ELF-1 (cell line): ENCODE measurements at places on chromosomes 12 and 14.
A peak's percentile ranks its signal among the peaks of the same experiment; 100 is the strongest.

DNA sequence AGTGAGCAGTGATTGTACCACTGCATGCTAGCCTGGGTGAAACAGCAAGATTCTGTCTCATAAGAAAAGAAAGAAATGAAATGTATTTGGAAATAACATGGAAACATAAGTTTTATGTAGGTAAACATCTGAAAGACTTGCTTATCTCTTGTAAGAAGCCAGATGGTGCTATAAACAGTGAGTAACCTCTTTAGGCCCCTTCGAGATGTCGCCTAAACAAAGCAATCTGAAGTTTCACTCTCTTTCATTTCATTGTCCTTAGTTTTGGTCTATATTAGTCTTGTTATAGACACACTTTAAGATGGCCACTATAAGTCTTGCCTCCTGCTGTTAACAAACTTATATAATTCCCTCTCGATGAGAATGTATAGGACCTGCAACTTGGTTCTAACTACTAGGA, 472.6 kb upstream of the ATP2B1 start:
- DNase-seq, result no peak

GRCh38 chr12:15931590-15932053, 20.5 kb downstream of the DERA start:
- DNase-seq, result no peak

DNA sequence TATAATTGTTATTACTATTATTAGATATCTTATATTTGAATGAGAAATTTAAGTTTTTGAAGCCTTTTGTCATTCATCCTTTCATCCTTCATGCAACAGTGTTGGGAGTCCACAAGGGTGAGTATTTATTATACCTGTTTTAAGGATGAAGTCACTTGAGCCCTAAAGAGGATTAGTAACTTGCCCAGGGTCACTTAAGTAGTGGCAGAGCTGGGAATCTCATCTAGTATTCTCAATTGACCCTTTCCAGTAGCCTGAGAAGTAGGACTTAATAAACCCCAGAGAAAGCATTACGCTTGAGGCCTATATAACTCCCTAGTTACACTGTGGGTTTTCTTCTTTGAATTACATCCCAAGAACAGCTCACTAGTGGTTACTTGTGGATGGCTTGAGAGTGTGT, 119.8 kb downstream of the SRGAP1 start:
- no peak for DNase-seq

DNA sequence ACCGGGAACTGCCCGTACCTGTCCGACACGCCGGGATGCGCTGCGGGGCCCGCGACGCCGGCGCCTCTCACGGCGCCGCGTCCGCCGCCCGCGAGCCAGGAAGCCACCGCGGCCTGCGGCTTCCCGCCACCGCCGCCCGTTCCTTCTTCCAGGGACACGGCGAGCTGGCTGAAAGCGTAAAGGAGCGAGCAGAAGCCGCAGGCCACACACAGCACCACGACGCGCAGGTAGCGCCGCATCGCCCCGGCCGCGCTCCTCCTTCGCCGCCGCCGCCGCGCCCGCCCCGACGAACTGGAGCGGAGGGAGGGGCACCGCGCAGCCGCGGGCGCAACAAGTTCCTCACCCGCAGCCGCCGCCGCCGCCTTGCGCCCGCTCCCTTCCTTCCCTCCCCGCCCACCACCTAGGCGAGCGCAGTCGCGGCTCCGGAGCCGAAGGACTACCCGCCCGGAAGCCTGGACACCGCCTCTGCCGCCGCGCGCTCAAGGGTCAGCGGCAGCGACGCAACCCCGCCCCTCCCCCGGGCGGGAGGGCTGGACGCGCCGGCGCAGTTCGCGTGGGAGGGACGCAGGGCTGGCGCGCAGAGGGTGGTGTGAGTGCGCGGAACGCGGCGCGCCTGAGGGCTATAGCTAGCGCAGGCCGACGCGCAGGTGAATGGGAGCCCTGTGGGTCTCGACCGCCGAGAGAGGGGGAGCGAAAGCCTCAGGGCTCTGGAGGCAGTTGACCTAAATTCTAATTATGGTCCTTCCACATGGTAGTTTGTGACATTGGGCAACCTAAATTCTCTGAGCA, at the start of gene GXYLT1:
TSS of gene GXYLT1 (minus strand) at position 467 of the 789 bp plus-strand sequence. CDS start at position 239, 228 bp downstream.
- DNase-seq, result peak; percentile 96

GRCh38 chr12:115504306-115505290, 772.9 kb downstream of the MED13L start:
- peak; percentile 15 for DNase-seq

GRCh38 chr12:121969726-121970125, 51.3 kb downstream of the CFAP251 start:
- DNase-seq, result no peak

DNA sequence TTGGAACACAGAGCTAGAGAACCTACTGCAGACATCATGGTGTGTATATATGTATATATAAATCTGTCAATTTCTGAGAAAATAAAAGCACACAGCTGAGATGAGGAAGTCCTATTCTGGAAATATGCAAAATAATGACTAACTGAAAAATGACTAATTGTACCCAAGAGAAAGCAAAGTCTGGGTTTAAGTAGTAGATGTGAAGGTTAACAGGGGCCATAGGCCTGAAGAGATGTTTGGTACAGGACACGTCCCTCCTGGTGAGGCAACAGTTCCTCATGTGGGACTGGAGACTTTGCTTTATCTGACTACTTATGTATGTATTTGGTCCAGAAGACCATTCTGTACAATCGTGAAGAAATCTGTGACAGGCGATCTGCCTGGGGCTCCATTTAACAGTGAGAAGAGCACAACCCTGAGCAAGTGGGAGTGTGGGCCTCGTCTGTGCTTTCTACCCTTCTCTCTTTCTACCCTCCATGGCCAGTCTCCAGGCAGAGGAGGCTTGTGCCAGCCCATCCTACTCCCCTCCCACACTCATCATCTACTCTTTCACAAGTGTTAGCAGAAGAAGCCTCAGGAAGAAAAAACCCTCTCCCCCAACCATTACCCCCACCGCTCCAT, 67.5 kb downstream of the SLC41A2 start:
- DNase-seq, result no peak

DNA sequence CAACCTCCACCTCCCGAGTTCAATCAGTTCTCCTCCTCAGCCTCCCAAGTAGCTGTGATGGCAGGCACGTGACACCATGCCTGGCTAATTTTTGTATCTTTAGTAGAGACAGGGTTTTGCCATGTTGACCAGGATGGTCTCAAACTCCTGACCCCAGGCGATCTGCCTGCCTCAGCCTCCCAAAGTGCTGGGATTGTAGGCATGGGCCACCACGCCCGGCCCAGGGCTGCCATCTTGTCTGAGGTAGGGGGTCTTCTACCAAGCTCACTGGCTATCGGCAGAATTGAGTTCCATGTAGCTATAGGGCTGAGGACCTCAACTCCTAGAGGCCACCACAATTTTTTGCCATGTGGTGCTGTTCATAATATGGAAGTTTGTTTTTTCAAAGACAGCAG, 115.6 kb downstream of the EGLN3 start:
- DNase-seq, result no peak

GRCh38 chr12:6700646-6701051, at the start of gene PIANP:
Gene PIANP (minus strand): TSS chr12:6700815. CDS start chr12:6698061, 2,754 bp downstream.
- peak; percentile 34 for DNase-seq

DNA sequence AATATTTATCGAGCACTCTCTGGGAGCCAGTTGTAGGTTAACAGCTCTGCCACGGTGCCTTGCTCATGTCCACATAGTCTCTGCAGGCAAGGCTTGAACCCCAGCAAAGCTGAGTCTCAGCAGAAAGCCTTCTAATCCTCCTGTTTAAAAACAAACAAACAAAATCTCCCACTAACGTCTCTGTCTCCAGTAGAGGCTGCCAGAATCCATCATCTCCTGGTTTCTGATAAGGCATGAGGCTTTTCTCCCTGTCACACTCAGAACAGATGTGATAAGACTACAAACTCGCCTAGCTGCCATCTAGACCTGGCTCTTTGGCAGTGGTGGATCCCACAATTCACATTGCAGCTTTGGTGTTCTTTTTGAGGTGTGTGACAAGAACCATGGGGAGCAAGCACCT, 813.2 kb downstream of the AACS start:
- no peak for DNase-seq

GRCh38 chr12:44021471-44021971, 185.6 kb downstream of the TMEM117 start:
- DNase-seq, result no peak

DNA sequence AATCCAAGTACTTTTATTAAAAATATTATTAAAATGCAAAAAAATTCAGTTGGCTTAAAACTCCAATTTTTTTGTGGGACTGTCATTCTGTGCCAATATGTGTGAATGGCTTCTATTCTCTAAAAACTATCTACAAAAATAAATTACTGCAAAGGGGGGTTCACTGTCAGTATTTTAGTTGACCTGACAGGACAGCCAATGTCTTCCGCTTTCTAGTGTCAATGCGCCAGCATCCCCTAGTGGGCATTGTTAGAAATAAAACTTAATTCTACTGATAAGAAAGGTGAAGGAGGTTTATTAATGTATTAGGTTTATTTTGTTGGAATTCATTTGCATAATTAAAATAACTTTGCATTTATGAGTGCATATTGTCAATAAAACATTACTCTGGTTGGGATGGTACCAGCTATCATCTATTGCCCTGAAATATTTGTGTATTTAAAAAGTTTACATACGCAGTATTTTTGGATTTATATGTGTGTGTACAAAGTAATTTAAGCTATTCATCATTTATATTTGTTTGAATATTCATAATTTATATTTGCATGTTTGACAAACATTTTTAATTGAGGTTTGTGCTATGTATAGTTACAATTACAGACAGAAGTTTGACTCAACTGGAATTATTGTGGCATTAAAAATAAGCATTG, 527.2 kb downstream of the FLRT2 start:
- no peak for DNase-seq

GRCh38 chr14:78313499-78313898, 143.3 kb downstream of the NRXN3 start:
- no peak for DNase-seq

DNA sequence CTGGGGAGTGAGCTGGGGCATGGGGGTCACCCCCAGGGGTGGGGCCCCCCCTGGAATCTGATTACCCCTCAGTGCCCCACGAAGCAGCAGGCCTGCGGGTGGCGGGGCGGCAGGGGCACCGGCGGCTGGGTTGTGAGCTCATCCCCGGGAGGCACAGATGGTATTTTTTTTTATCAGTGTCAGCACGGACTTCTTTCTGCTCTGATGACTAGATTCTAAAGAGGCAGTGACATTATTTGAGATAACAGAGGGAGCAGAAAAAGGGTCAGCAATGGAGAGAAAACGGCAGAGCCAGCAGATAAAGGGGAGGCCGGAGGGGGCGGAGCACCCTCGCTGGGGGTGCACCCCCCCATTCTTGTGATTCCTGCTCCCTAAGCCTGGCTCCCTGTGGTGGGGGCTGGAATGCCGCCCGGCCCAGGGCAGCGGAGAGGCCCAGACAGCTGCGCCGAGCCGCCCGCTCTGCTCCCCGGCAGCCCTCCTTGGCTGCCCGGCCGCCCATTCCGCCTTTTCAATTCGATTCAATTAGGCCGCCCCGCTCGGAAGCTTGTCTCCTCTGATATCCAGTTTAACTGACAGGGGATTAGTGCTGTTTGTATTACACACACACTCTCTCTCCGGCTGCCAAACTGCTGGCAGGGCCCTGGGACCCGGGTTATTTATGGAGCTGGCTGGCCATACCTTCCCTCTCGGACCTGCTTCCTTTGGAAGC, 32.9 kb downstream of the MVK start:
- peak; percentile 53 for DNase-seq

GRCh38 chr12:116060764-116061163, 216.7 kb downstream of the MED13L start:
- DNase-seq, result no peak

DNA sequence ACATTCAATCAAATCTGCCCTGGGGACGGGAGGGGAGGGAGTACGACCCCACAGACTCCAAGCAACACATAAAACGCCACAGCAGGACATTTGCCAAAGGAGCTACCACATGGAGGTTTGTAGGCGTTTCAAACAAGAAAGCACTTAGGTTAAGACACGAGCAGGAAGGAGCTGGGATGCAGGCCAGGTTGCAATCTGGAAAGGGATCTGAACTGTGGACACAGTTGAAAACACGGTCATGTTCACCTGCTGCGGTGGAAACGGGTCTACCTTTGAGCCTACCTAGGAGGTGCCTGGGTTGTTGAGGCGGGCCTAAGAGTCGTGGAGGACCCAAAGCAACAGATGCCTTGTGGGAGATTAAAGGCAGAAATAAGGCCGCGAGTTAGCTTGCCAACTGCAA, 18.4 kb downstream of the PRKAB1 start:
- peak; percentile 14 for DNase-seq

- no peak for DNase-seq
Observed at GRCh38 chr12:124419292-124420040, 124.6 kb downstream of the RFLNA start.

DNA sequence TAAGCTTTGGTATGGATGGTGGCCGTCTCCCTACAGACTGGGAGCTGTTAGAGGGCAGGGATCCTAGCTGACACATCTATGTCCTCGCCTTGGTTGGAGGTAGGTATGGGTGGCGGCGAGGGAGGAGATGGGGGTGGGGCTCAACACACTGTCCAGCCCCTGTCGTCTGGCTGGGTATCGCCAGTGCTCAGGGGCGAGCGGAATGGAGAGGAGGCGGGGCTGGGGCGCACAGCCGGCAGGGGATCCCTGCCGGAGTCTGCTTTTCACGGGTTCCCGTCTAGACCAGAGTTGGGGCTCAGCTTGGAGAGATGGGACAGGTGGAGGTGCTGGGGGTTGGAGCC, 16.1 kb downstream of the TAMALIN start:
- no peak for DNase-seq

DNA sequence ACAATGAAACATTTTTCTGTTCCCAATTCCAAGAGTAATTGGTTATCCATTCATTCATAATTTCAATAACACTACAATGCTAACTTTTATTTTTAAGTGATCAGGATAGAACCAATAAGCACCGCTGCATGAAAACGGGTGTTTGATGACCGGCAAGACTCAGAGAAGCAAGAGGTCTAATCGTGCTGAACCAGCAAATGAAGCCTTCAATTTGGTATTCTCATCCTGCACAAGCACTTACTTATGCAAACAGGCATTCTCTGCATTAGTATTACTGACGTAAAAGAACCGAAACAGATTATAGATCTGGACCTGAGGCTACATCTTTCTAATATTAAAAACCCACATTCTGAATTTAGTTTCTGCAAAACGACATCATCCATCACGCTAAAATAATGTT, 67.7 kb downstream of the RBM19 start:
- no peak for DNase-seq

DNA sequence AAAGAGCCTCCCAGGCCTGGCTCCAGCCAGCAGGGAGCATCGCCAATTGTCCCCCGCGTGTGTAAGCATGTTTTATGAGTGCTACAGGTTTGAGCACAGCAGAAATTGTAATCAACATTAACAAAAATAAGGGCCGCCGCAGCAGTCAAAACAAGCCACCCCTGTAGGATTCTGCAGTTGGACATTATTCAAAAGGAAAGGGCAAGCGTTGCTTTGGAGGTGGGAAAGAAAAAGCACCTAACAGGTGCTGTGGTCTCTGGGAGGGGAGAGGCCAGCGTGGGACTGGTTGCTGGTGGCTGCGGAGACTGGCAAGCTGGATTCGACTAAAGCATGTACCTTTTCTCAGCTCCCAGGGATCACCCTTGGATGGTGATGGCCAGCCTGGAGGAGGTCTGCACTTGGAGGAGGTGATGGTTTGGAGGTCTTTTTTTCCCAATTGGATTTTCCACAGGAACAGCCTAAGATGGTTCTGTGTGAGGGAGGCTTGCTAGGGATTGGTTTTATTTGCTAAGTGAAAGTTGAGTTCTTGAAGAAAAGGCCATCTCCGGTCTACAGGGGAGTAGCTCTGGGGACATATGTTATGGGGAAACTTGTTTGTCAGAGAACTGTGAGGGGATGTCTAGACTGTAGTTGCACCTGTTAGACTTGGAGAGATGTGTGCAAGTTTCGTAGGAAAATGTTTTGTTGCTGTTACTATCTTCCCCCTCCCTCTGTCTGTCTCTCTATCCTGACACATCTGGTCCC, 2.0 kb downstream of the DYRK2 start:
- DNase-seq, result peak; percentile 28
